ENCODE measurements at places on chromosomes 13 and 19. TPM values are rescaled to one million over a fixed set of nuclear protein-coding genes. Genes with fewer than 3 reads are reported as not detected.

GRCh38 chr19:33193865-33194362 is at the start of gene LRP3:
Gene LRP3, plus strand, starts transcription at chr19:33194330. Its CDS starts 456 bp downstream, at chr19:33194786.
- H3K4me1 ChIP-seq, result no peaks in the 10 kb centered on the region
- peaks cover 2% of the 10 kb centered on the region for H3K27me3 ChIP-seq
- H3K4me3 ChIP-seq, result peak within 1 kb of the TSS; percentile 55
- DNase-seq, result peak; percentile 41
- no peak within 1 kb of the TSS for H3K27ac ChIP-seq

The ICAM3 gene
- 4.3 TPM for total RNA-seq

The TMEM161A gene
- total RNA-seq, result 21.1 TPM

The KPTN gene
- 6.9 TPM for total RNA-seq

GRCh38 chr13:94753327-94753726 is 41.0 kb upstream of the SOX21 start:
- no peak for DNase-seq
- no peaks in the 10 kb centered on the region for H3K4me1 ChIP-seq
- H3K4me3 ChIP-seq, result no peak overlapping the region
- H3K27ac ChIP-seq, result no peak overlapping the region

The PLPPR3 gene
- 2.5 TPM for total RNA-seq
